ENCODE measurements at places on chromosomes 6 and 20. TPM values are rescaled to one million over a fixed set of nuclear protein-coding genes. Genes with fewer than 3 reads are reported as not detected.
A peak's percentile ranks its signal among the peaks of the same experiment; 100 is the strongest.

CCM2L gene
- total RNA-seq: not detected

CYP24A1 gene
- total RNA-seq: 1.2 TPM

SIRPB1 gene
- 0.54 TPM for total RNA-seq

C6orf15 gene
- total RNA-seq: not detected

GRCh38 chr6:73309535-73309784 lies 44.6 kb downstream of the DPPA5 start:
- peak overlapping the region; percentile 80 for H3K4me3 ChIP-seq
- no peaks in the 10 kb centered on the region for H3K4me1 ChIP-seq
- H3K27ac ChIP-seq: no peak overlapping the region
- peaks cover under 1% of the 10 kb centered on the region for H3K27me3 ChIP-seq
- no peaks in the 10 kb centered on the region for H3K36me3 ChIP-seq
- no peak for DNase-seq

DNA sequence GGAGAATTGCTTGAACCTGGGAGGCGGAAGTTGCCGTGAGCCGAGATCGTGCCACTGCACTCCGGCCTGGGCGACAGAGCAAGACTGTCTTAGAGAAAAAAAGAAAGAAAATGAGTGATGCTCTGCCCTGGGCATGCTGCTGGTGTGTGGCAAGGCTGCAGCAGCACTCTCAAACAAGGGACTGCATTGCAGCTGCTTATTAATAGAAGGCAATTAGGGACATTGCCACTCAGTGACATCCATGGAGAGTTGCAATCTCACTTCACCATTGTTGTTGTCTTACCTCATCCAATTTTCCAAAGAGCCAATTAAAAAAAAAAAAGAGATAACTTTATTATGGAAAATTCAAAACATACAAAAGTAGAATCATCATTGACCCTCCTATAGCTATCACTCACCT lies 131.1 kb downstream of the LRRC1 start:
- no peak overlapping the region for H3K4me3 ChIP-seq
- no peaks in the 10 kb centered on the region for H3K36me3 ChIP-seq
- H3K4me1 ChIP-seq: peaks cover 11% of the 10 kb centered on the region

DNA sequence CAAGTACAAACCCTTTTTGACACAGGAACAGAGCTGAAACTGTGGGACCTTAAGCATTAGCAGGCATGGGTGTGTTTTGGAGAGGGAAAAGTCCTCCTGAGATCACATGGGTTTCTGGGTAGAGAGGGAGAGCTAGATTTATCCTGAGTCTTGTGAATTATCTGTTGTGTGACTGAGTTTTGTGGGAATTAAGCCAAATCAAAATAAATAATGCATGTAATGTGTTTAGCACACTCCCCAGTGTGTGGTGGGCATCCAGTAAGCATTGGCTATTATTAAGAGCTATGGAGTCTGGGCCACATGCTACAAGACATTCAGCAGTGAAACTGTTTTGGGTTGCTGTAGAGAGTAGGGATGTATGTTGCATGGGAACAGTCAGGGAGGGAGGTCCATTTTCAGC lies 75.3 kb upstream of the JAG1 start:
- no peaks in the 10 kb centered on the region for H3K27me3 ChIP-seq
- no peak for DNase-seq
- H3K27ac ChIP-seq: no peak overlapping the region
- no peak overlapping the region for H3K4me3 ChIP-seq
- H3K36me3 ChIP-seq: no peaks in the 10 kb centered on the region
- H3K4me1 ChIP-seq: no peaks in the 10 kb centered on the region

DNA sequence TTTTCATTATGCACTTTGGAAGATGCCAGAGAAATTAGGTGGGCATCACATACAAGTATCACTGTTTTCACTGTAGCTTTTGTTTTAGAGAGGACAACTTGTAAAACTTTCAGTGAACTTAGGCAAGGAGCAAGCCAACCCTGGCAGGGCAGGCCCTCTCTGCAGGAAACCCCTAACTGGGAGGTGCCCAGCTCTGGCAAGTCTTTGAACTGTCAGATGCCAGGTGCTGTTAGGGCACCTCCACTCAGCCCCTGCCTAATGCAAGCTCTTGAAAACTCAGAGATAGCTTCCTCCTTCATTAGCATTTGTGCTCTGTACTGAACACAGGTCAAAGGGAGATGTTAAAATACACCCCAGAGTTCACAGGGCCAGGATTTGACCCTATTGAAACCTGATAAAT lies 774.2 kb upstream of the FLRT3 start:
- no peaks in the 10 kb centered on the region for H3K36me3 ChIP-seq
- H3K4me1 ChIP-seq: no peaks in the 10 kb centered on the region
- H3K27me3 ChIP-seq: no peaks in the 10 kb centered on the region
- H3K27ac ChIP-seq: no peak overlapping the region
- DNase-seq: no peak

- H3K27ac ChIP-seq: no peak overlapping the region
- no peaks in the 10 kb centered on the region for H3K36me3 ChIP-seq
- DNase-seq: peak; percentile 40
- H3K27me3 ChIP-seq: no peaks in the 10 kb centered on the region
- no peak overlapping the region for H3K4me3 ChIP-seq
These were observed 166.5 kb upstream of the SNX9 start for GRCh38 chr6:157656437-157656997.

DNA sequence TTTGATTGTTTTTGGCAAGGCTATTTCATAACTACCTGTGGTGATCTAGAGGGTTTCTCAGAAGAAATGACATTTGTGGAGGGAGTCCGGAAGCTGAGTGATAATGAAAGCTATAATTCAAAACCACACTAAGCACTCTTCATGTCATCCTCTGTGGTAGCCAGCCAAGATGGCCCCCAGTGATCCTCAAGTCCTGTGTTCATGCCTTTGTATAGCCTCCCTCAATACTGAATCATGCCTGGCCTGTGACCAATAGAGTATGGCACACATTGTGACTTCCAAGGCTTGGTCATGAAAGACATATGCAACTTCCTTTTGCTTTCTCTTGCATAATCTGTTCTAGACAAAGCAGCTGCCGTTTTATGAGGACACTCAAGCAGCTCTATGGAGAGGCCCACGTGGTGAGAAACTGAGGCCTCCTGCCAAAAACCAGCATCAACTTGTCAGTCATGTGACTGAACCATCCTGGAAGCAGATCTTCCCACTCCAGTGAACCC lies 12.8 kb upstream of the DNAAF9 start:
- peak overlapping the region; percentile 54 for H3K27ac ChIP-seq
- H3K4me1 ChIP-seq: no peaks in the 10 kb centered on the region
- peak; percentile 84 for DNase-seq
- no peaks in the 10 kb centered on the region for H3K36me3 ChIP-seq

DNA sequence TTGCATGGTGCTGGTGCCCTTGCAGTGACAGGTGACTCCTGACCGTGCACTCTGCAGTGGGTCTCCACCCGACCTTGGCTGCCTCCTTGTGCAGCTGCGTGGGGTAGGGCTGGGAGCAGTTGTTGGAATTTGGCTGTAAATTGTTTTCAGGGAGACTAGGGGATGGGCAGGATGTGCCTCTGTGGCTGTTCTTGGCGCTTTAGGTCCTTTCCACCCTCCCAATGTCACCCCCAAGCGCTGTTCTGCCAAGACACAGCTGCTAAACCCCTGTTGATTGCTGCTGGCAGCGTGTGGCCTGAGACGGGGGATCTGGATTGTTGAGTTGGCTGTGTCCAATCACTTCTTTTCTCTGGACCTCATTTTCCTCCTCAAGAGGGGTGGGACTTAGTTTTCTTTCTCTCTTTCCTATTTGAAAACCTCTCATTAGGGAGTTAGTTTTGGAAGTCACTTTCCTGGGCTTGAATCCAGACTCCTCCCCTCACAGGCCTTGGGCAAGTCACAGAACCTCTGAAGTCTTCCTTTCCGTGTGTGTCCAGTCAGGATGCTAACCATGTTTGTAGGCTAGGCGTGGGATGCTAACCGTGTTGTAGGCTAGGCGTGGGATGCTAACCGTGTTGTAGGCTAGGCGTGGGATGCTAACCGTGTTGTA lies 8.5 kb downstream of the IGF2R start:
- no peak overlapping the region for H3K4me3 ChIP-seq
- H3K4me1 ChIP-seq: peaks cover 27% of the 10 kb centered on the region
- DNase-seq: peak; percentile 51
- no peaks in the 10 kb centered on the region for H3K36me3 ChIP-seq

GRCh38 chr6:129749749-129750120 lies 39.8 kb upstream of the ARHGAP18 start:
- peaks cover 55% of the 10 kb centered on the region for H3K4me1 ChIP-seq
- no peaks in the 10 kb centered on the region for H3K36me3 ChIP-seq
- H3K27ac ChIP-seq: peak overlapping the region; percentile 75
- peak; percentile 73 for DNase-seq
- no peaks in the 10 kb centered on the region for H3K27me3 ChIP-seq

DNA sequence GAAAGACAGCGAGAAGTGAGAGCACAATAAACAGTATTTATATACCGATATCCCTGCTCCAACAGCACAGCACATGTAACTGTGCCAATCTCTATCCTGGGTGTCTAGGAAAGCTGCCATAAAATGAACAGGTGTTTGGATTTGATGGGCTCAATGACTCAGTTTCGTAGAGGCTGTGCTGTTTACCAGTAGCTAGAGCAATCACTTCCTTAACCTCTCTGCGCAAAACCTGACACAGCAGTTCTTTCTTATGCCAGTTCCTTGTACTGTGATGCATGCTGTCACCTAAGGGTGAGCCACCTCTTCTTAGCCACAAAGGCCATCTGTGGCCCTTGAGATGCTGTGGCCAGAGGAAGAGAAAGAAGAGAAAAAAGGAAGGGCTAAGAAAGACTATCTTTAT lies 59.3 kb downstream of the SHPRH start:
- H3K27ac ChIP-seq: no peak overlapping the region
- no peak overlapping the region for H3K4me3 ChIP-seq
- peaks cover 23% of the 10 kb centered on the region for H3K36me3 ChIP-seq
- DNase-seq: no peak

DNA sequence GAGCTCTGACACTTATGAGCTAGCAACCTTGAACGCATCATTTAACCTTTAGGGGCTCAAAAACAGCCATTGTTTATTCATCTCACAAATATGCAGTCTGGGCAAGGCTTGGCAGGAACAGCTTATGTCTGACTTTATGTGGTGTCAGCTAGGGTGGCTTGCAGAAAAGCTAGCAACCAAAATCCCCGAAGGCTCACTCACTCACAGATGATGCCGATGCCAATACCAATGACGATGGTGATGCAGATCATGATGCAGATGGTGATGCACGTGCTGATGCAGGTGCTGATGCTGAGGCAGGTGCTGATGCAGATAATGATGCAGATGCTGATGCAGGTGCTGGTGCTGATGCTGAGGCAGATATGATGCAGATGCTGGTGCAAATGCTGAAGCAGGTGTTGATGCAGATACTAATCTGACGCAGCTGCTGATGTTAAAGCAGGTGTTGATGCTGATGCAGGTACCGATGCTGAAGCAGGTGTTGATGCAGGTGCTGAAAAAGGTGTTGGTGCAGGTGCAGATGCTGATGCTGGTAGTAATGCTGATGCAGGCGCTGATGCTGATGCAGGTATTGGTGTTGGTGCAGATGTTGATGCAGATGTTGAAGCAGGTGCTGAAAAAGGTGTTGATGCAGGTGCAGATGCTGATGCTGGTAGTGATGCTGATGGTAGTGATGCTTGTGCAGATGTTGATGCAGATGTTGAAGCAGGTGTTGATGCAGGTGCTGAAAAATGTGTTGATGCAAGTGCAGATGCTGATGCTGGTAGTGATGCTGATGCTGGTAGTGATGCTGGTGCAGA lies 195.6 kb downstream of the NFATC2 start:
- no peaks in the 10 kb centered on the region for H3K27me3 ChIP-seq
- H3K36me3 ChIP-seq: no peaks in the 10 kb centered on the region
- H3K27ac ChIP-seq: peak overlapping the region; percentile 83
- no peak overlapping the region for H3K4me3 ChIP-seq
- DNase-seq: peak; percentile 85
- H3K4me1 ChIP-seq: peaks cover 38% of the 10 kb centered on the region

DNA sequence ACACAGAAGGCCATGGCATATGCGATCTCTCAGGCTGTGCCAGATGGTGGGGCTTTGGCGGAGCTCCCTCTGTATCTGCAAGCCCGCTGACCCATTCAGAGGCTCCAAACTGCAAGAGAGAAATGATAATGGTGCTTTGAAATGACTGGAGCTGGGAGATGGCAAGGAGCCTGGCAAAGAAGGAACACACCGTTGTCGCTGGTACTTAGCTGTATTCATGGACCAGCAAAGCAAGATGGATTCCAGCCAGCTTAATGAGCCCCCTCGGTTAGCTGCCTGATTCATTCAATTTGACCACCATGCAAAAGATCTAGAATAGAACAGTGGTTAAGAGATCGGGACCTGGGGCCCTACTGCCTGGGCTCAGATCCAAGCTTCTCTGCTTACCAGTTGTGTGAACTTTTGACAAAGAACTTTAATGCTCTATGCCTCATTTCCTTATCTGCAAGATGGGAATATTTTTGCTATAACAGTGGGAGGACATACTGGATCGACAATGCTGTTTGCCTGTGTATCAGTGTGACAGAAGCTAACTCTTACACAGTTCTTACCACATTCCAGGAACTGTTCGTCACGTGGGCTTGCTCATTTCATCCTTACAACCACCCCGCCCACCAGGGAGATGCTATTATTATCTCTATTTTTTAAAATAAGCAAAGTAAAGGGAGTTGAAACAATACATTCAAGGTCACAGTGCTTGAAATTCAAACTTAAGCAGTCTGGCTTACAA lies 317.8 kb upstream of the SULF2 start:
- no peak overlapping the region for H3K27ac ChIP-seq
- peak; percentile 20 for DNase-seq
- H3K4me3 ChIP-seq: no peak overlapping the region
- no peaks in the 10 kb centered on the region for H3K27me3 ChIP-seq

DNA sequence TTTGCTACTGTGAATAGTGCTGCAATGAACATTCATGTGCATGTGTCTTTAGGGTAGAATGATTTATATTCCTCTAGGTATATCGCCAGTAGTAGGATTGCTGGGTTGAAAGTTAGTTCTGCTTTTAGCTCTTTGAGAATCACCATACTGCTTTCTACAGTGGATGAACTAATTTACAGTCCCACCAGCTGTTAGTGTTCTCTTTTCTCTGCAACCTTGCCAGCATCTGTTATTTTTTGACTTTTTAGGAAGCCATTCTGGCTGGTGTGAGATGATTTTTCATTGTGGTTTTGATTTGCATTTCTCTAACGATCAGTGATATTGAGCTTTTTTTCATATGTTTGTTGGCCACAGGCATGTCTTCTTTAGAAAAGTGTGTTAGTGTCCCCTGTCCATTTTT lies 40.0 kb downstream of the PLG start:
- H3K36me3 ChIP-seq: no peaks in the 10 kb centered on the region
- DNase-seq: no peak
- H3K27me3 ChIP-seq: no peaks in the 10 kb centered on the region
- no peak overlapping the region for H3K4me3 ChIP-seq
- H3K4me1 ChIP-seq: no peaks in the 10 kb centered on the region

- no peak overlapping the region for H3K27ac ChIP-seq
These were observed 103.3 kb upstream of the BACH2 start for GRCh38 chr6:90399970-90400369.

DNA sequence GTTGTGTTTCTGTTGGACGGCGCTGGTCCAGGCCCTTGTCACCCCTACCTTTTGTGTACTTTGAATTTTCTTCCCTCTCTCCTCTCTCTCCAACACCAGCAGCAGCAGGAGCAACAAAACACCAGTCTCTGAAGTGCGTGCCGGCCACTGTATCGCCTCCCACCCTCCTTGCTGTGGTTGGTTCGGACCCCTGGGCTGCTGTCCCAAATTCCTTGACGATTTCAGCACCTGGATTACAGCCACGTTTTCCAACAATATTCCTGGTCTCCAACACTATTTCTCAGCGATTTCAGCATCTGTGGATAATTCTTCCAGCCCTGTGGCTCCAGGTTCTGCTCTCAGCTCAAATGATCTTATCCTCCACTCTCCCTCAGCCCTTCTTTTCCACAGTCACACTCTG lies 11.8 kb downstream of the MAS1 start:
- peaks cover 16% of the 10 kb centered on the region for H3K27me3 ChIP-seq
- no peak overlapping the region for H3K4me3 ChIP-seq
- no peak for DNase-seq
- no peak overlapping the region for H3K27ac ChIP-seq
- H3K4me1 ChIP-seq: peaks cover 11% of the 10 kb centered on the region
- no peaks in the 10 kb centered on the region for H3K36me3 ChIP-seq
